ENCODE measurements at places on chromosomes 16 and 17.

DNA sequence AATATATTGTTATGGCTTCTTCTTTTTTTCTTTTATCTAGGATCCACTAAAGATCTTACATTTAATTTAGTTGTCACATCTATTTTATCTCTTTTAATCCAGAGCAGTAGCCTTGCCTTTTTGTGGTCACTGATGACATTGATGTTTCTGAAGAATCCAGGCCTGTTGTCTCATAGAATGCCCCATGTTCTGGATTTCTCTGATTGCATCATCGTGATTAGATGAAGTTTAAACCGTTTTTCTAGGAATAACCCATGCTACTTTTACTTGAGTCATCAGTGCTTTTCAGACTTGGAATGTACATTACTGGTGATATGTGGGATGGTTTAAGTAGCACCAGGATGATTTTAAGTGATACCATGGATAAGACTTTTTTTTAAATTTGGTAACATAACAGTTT, 106.4 kb upstream of the CES5A start:
- no peak for DNase-seq

GRCh38 chr16:27384425-27384824, 17.5 kb upstream of the IL21R start:
- no peak for DNase-seq

DNA sequence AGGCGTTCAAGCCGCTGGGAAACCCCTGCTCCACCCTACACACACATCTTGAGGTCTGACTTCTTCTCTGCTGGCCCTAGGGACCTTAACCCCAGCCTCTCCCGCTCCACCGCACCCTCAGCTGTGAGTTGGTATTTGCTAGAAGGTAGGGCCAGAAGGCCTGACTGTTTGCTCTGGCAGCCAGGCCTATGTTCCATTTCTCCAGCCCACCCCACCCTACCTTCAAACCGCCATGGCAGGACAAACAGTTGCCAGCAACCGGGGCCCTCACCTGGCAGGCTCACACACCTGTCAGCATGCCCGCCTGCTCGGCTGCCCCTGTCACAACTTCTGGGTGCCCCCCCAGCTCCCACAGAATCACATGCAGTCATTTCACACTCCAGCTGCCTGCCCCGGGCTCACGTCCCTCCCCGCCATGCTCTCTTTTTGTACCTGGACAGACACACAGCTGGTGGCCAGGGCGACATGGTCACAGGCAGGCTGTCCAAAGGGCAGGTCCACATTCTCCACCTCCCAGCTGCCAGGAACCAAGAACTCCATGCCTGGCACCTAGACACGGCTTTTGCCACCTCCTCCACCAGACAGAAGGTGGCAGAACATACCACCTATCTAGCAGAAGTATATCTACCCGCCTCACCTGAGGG, 2.6 kb upstream of the ATP2A3 start:
- no peak for DNase-seq

DNA sequence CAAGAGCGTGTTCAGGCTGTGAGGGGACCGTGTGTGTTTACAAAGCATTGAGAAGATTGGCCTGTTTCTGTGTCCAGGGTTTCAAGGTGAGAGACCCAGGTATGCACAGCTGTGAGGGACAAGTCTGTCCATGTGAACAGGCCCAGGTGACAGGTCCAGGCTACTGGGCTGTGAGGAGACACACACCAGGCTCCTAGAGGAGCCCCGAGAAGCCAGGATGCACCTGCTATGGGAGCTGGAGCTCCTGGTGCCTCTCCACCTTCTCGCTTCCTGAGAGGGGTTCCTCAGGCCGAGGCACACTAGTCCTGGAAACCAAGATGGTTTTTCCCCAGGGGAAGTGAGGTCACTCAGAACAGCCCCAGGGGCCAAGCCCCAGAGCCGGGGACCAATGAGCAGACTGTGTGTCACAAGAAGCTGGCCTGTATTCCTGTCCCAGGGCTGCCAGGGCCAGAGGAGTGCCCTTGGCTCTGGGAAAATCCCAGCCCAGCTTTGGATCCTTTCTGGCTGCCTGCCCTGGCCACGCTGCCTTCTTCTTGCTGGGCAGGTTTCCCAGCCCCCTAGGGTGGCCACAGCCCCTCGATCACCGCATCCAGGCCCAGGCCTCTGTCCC, 153.4 kb upstream of the PLCG2 start:
- peak; percentile 69 for DNase-seq

DNA sequence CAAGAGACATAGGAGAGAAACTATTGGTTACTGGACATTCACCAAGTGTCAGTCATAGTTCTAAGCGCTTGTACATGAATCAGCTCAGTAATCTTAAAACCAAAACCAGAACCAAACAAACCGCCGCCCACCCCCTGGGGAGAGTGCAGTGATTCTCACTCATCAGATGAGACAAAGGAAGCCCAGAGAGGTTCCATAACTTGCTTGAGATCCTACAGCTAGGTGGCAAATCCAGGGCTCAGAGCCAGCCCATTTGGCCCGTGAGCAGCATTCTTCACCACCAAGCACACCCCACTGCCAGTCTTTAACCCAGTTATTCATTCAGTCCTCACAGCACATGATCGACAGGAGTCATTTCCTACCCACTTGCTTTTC, 37.2 kb upstream of the RGS9 start:
- peak; percentile 90 for DNase-seq

- DNase-seq, result no peak
Measured at GRCh38 chr16:77680496-77680895, 41.8 kb upstream of the NUDT7 start.

DNA sequence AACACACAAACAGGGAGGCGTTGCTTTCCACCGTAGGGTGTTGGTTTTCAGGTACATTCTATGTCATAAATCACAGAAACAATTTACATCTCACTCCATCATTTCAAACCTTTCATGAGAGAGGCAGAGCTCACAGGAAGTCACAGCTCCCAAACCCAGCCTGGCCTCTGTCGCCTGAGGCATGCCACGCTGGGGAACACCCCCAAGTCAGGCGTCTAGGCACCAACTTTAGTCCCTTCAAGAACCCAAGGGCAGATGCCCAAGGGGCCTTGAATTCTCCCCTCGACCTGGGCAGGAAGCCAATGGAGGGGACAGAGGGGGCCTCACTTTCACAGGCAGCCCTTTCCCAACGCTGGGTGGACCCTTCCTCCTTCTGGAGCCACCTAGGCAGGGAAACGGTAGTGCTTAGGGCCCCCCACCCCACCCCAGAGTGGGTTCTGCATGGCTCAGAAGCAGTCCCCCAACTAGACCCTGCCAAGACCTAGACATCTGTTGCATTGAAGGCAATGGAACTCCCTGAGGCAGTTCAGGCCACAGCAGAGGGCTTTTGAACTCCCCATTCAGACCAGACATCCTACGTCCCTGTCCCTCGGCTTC, 10.6 kb downstream of the TBX4 start:
- DNase-seq, result no peak

GRCh38 chr17:28532050-28532960, 20.1 kb downstream of the UNC119 start:
- DNase-seq, result peak; percentile 47

DNA sequence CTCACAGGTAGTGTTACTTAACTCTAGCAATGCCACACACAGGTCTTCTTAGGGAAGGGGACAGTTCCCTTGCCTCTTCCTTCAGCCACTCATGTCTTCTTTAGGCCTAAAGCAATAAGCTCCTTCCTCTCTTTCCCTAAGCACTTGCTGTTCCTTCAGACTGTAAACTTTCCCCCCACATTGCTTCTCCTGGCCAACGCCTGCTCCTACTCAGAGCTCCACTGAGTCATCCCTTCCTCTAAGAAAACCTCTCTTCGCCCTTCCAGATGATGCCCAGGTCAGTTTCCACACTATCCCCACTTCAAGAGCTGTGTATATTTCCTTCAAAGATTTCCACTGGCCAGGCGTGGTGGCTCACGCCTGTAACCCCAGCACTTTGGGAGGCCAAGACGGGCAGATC, 12.5 kb upstream of the EPOP start:
- no peak for DNase-seq

- peak; percentile 36 for DNase-seq
Measured at GRCh38 chr16:69847643-69848042, 85.5 kb downstream of the WWP2 start.

- peak; percentile 31 for DNase-seq
Measured at GRCh38 chr17:66169839-66170238, 22.1 kb downstream of the CEP112 start.

GRCh38 chr17:58415371-58416055, 1.8 kb downstream of the RNF43 start:
- DNase-seq, result no peak

- no peak for DNase-seq
Measured at GRCh38 chr16:17556276-17557052, 85.7 kb upstream of the XYLT1 start.

GRCh38 chr17:45923511-45924268, 29.3 kb downstream of the MAPT start:
- no peak for DNase-seq

- DNase-seq, result peak; percentile 45
Measured at GRCh38 chr17:67477687-67478086, 100.6 kb downstream of the PITPNC1 start.

DNA sequence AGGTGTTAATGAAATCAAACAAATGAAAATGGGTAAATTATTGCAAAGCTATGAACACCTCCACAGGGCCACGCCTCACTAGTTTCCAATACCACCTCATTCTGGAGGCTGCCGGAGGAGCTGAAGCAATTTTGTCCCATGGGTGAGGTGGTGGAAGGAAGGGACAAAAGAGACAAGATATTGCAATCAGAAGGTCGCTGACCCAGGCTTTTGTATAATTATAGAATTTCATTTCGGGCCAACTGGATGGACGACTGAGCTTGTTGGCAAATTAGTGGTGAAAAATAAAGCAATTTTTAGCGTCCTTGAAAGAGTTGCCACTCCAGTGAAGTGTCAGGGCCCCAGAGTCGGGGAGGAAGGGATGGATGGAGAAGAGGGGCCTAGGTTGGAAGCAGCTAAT, 147.9 kb downstream of the CYLD start:
- DNase-seq, result no peak

DNA sequence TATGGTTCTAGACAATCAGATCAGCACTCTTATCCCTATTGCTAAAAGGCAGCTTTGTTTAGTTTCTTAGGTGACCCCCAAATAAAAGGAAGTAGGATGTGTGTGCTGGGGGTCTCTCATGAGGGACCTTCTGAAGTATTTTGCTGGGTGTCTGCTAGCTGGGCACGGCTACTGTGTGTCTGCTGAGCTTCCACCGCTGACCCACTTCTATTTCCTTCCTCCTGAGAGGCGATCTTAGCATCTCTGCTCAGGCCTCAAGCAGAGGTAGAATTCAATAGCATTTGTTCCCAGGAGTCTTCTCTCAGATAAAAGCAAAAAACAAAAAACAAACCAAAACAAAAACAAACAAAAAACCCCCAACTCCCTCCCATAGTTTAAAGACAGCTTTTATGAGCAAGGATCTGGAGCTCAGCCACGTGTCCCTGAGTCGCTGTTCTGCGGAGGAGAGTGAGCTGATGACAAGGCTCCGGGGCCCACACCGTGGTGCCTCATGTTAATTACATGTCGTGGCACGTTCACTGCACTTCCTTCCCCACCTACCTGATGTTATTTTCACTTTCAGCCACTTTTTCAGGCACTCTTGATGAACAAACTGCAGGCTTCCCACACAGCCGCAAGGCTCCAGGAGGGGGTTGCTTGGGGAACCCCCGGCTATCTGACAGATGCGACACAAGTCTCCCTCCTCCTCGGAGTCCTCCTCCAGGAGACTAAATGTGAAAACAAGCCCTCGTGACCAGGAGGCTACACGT, 83.5 kb downstream of the MARCHF10 start:
- DNase-seq, result no peak

DNA sequence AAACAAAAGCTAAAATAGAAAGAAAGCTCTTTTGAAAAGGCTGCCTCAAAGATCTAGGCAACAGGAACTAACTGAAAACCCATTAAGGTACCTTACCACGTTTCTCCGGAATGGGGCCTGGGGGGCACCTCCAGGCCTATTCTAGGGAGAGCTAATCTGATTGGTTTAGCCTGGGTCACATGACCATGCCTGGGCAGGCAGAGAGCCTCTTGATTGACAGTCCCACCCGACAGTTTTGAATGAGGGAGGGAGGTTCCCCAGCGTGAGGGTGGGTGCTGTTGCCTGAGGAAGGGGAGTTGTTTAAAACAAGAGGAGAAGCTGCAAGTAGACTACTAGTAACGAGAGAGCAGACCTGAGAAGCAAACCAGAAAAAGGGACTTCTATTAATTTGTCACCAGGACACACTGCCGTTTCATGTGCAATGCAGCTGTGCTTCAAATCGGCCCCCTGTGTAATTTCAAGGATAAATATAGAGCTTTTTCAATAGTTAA, 143.4 kb upstream of the HS3ST2 start:
- peak; percentile 86 for DNase-seq

GRCh38 chr16:57069635-57070370, 22.6 kb upstream of the CPNE2 start:
- DNase-seq, result no peak

GRCh38 chr16:50266337-50267091, at the start of gene ADCY7:
ADCY7 (plus strand) TSS chr16:50266551; CDS start chr16:50288180, 21,629 bp downstream.
- peak; percentile 86 for DNase-seq

DNA sequence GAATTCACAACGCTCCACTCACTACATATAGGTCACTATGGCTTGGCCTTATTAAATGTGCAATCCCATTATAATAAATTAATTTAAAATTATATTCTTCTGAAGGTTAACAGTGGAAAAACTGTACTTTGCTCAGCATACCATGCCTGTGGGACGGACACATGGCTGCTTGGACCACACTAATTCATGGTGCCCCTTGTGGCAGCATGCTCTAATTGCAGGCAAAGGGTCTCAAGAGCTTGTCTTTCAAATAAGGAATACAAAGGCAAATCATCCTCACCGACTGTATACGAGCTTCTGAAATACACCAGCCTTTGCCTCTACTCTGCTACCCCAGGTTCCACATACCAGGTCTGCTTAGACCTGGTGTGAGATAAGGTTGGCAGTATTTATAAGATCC, 11.7 kb downstream of the SMPD3 start:
- DNase-seq, result no peak

DNA sequence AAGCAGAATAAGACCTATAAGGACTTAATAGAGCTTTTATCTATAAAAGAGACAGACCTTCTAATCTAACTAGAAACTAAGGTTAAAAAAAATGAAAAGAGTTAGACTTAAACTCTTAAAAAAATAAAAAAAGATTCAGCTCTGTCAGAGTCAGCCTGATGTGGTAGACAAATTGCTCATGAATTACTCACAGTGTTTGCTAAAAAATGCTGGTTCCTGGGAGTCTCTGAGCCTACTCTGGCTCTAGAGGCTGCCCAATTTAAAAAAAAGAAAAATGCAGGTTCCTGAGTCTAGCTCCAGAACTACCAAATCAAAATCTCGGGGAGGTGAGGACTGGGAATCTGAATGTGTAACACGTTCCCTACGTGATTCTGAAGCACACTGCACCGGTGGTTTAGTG, 18.1 kb downstream of the SOST start:
- DNase-seq, result peak; percentile 53

DNA sequence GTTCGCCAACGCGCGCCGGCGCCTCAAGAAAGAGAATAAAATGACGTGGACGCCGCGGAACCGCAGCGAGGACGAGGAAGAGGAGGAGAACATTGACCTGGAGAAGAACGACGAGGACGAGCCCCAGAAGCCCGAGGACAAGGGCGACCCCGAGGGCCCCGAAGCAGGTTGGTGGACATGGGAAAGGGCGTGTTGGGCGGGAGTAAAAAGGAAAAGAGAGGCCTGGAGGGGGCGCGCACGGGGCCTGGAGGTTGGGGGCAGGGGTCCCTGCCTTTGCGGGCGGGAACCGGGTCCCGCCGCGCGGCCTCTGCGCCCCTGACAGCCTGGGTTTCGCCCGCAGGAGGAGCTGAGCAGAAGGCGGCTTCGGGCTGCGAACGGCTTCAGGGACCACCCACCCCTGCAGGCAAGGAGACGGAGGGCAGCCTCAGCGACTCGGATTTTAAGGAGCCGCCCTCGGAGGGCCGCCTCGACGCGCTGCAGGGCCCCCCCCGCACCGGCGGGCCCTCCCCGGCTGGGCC, 2.1 kb downstream of the IRX5 start:
- DNase-seq, result peak; percentile 65
